ENCODE measurements at places on chromosomes 6 and 20.
A peak's percentile ranks its signal among the peaks of the same experiment; 100 is the strongest.

GRCh38 chr6:131980791-131981623 is 29.8 kb upstream of the CCN2 start:
- DNase-seq = no peak

DNA sequence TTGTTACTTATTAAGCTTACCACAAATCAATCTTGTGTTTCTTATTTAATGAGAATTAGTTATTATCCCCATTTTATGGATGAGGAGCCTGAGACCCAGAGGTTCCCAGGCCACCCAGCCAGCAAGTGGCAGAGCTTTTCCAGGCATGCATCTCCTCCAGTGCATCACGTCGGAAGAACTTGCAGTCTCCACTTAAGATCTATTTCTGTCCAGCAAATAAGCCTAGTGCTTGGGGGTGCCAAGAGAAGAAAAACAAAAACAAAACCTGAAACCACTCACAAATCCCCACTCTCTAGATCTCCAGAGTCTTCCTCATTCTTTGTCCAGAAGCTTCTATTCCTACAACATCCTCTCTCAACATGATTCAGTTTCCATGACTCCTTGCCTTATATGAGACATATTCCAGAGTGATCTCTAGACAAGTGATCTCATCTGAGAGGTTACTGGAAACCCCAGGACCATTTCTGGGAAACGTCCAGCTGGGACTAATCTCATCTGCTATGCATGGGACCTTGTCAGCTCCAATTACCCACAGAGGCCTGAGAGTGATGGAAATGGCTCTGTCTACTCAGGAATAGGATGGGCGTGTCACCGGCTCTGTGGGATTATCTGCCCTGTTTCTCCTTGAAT is 4.1 kb downstream of the GUCA1B start:
- DNase-seq = no peak

DNA sequence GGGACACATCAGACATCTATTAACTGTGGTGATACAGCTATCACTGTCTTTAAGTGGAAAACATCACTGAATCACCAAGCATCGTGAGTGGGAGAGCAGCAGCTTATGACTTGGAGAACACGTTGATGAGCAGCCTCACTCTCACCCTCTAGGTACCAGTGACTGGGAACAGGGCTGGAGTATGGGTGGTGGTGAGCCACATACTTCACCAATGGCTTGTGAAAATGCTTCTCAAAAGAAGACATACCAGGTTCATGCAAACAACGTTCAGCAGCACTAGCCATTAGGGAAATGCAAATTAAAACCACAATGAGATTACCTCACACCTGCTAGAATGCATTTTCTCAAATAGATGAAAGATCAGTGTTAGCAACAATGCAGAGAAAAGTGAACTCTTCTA is 25.3 kb downstream of the SNX5 start:
- DNase-seq = no peak

GRCh38 chr6:40520678-40521077 is 66.5 kb downstream of the LRFN2 start:
- DNase-seq = no peak

- no peak for DNase-seq
Measured at GRCh38 chr6:26105109-26105730, 18.0 kb downstream of the HFE start.

- DNase-seq = no peak
Measured at GRCh38 chr6:101110814-101111213, 229.7 kb upstream of the ASCC3 start.

GRCh38 chr20:63320616-63321147 is 27.7 kb downstream of the COL20A1 start:
- DNase-seq = no peak

- no peak for DNase-seq
Measured at GRCh38 chr6:119148825-119149525, 70.5 kb upstream of the FAM184A start.

- no peak for DNase-seq
Measured at GRCh38 chr20:41038149-41038877, 9.7 kb downstream of the TOP1 start.

DNA sequence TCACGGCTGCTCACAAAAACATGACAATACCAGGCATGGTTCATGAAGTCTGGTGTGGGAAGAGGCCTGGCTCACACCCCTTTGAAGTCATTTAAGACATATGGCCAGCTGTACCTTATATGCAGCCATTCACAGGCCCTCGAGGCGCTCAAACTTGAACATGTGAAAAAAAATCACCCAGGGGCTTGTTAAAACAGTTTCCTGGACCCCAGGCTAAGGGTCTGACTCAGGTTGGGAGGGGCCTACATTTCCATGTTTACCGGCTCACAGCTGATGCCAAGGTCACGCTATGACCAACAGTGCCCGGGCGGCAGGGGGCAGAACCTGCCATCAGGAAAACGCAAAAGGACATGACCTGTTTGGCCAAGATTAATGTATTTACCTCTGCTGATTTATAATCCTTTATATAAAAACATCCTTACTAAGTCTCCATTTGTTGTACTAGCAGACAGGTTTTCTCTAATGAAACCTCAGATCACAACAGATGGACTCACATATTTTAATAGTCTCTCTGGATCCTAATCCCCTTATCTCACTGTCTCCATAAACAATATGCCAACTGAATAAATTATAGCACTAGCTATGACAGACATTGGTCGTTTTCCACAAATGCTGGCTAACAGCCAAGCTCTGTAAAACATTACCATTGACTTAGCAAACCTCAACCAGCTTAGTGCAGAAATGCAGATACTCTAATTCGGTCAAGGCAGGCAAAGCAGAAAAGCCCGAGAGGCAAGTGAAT is 19.9 kb downstream of the EZR start:
- DNase-seq = no peak

- no peak for DNase-seq
Measured at GRCh38 chr6:39268721-39269120, 39.4 kb upstream of the KCNK5 start.

- DNase-seq = no peak
Measured at GRCh38 chr20:1118004-1118335, 432 bp upstream of the PSMF1 start.

DNA sequence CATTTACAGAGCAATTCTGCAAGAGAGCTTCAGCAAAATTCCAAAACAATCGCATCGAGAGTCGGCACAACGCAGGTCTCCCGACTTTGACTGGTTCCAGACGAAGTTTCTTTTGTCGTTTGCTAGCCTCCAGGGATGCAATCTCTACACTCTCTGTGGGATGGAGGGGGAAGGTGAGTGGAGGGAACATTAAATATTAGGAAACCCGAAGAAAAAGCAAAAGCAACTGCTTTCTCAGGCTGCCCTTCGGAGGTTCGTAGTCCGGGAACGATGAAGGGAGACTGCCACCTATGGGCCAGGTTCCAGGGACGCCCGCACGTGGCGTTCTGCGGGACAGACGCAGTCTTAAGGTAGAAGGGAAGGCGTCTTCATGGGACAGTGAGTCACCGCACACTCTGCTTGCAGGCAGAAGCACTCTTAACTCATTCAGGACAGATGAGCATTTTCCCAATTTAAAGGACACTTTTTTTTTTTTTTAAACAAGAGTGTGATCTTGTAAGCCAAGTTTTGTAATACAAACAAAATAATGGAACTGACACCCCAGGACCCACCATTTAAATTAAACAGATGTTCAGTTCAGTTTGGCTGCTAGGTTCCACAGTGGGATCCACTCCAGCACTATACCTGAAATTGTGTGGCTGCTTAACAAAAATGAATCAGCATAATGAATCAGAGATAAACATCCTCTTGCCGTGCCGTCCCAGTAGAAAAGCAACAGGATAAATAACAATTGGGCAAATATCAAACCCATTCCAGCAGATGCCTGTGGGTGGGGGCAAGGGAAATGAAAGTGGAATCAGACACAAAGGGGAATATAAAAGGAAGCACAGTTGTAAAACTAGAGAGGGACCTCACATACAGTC is 65.8 kb upstream of the ARMC2 start:
- DNase-seq = peak; percentile 82
